ENCODE measurements at places on chromosomes 4 and X. TPM values are rescaled to one million over a fixed set of nuclear protein-coding genes. Genes with fewer than 3 reads are reported as not detected.

The GRPR gene
- 0.19 TPM for total RNA-seq

The AFP gene
- not detected for total RNA-seq

The FGFBP2 gene
- 2.7 TPM for total RNA-seq

The OTC gene
- total RNA-seq: not detected

DNA sequence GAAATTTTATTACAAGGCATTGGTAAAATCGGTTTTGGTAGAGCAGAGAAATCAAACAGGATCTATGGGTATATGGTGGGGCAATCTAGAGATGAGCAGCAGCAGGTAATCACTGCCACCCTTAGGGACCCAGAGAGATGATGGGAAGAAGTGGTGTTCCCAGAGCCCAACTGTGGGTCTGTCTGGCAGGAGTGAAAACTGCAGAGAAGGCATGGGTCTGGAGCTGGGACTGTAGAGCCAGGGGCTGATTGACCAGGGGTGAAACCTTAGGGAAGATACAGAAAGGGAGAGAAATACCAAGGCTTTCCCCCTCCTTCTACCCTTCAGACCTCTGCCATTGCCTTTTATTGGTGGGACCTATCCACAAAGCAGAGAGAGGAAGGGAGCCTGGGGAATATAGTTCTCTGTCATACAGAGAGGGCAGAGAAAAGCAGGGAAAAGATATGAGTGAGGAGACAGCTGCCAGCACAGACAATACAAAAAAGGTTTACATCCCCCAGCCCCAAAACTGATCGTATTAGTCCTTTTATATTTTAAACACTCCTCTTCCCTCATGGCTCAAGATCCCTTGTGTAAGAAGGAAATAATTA, 28.7 kb downstream of the PDLIM5 start:
- no peak for DNase-seq

GRCh38 chrX:19893727-19894126, 6.3 kb upstream of the SH3KBP1 start:
- DNase-seq: no peak

GRCh38 chr4:44150091-44150576, 298.5 kb downstream of the KCTD8 start:
- no peak for DNase-seq

The ERAS gene
- not detected for total RNA-seq

GRCh38 chrX:94814216-94814615, 1140.2 kb downstream of the FAM133A start:
- no peak for DNase-seq

Data from Right ventricle myocardium inferior (tissue), 1 donor.